Stimulated activated naive CD8-positive, alpha-beta T cell treated with anti-CD3 and anti-CD28 coated beads, Interleukin-15, Interleukin-2, amounts not matched to agents 100 U/mL and 50 U/mL, for 24 hours (primary cell): ENCODE measurements at places on chromosomes 1 and 21.

- DNase-seq: no peak
Measured at GRCh38 chr1:4033129-4033676, 133.1 kb upstream of the C1orf174 start.

GRCh38 chr1:219179293-219179692 is 5.6 kb downstream of the LYPLAL1 start:
- DNase-seq: no peak

GRCh38 chr1:217134857-217135568 is 411.8 kb upstream of the ESRRG start:
- DNase-seq: no peak

- DNase-seq: no peak
Measured at GRCh38 chr1:230821346-230821745, 47.0 kb downstream of the C1orf198 start.
